ENCODE measurements at places on chromosomes 2 and 18. TPM values are rescaled to one million over a fixed set of nuclear protein-coding genes. Genes with fewer than 3 reads are reported as not detected.

- no peak for DNase-seq
These were observed 41.5 kb downstream of the NCKAP5 start for GRCh38 chr2:133526530-133527300.

GRCh38 chr2:134446383-134447017 lies 192.6 kb downstream of the MGAT5 start:
- no peak for DNase-seq

Gene COLEC11
- 2.4 TPM for total RNA-seq

Gene DNAJC27
- total RNA-seq: 5.1 TPM

GRCh38 chr2:181715033-181715630 lies 34.8 kb upstream of the NEUROD1 start:
- peak; percentile 70 for DNase-seq

DNA sequence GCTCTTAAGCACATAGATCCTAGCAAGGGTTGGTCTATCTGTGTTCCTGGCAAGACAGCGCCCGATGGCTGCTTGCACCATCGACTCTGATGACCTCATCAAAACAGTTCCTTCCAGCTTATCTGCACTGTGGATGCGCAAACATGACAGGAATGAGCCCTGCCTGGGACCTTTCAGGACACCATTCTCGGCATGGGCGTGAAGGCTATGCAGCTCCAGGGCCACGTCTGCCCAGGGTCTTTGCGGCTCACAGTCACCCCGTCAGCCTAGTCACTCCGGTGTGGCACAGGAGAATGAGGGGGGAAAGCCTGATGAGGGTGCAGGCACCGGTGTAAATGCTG lies 147.8 kb upstream of the TWIST2 start:
- DNase-seq: no peak

GRCh38 chr2:189483980-189484740 lies 42.9 kb downstream of the WDR75 start:
- DNase-seq: no peak

Gene ACOXL
- 10.7 TPM for total RNA-seq

DNA sequence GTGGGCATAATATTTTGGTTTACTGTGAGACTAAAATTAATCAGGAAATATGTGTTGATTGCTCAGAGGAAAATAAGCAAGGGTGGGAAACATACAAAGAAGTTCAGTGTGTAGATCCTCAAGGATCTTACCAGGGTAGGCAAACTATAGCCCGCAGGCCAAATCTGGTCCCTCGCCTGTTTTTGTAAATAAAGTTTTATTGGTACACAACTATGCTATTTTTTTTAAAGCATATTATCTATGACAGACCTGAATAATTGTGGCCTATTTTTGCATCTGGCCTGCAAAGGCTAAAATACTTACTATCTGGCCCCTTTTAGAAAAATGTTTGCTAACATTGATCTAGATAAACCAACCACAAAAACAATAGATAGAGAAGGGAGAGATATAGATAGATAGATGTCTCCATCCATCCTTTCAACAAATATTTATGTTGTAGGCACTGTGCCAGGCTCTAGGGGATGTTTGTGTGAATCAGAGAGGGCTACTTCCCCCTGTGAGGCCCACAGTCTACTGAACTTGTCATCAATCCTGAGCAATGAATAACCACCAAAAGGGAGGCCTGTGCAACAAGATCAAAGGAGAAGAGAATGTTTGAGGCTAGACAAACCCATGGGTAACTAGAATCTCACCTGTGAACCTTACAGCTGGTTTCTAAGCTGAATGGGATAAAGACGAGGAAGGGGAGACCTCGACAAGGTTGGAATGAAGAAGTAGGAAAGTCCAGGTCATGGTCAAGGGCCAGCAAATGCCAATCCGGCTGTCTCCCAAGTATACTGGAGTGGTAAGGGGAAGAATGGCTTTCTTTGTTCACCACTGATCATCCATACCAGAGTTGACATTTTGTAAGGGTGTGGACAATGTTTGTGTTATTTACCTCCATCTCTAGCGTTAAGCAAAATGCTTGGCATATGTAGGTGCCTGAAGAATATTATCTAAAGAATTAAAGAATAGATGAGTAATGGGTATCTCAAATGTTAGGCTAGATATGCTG lies 23.6 kb downstream of the ALPK2 start:
- DNase-seq: no peak

GRCh38 chr2:22719396-22719795 lies 665.6 kb upstream of the KLHL29 start:
- DNase-seq: no peak

- no peak for DNase-seq
These were observed 318.9 kb downstream of the CNTNAP5 start for GRCh38 chr2:124343827-124344498.

Gene ALPP
- total RNA-seq: 47.5 TPM

Gene ARHGEF33
- 1.4 TPM for total RNA-seq

GRCh38 chr2:112706170-112706664 lies 14.6 kb upstream of the NT5DC4 start:
- peak; percentile 60 for DNase-seq

DNA sequence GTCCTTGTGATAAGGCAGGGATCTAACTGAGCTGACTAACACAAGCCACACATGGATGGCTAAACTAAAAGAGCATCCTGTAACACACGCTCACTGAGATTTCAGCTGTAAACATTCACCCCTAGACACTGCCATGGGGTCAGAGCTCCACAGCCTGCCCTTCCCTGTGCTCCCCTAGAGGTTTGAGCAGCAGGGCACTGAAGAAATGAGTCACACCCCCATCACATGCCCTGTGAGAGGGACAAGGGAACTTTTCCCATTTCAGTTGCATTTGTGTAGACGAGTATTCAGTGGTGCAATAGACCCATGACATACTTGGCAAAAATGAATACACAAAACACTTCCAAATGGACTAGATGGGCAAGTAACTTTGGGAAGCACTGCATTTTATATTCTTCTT lies 402.4 kb upstream of the LRRTM1 start:
- DNase-seq: no peak

All from PC-9 (cell line).